ENCODE measurements at places on chromosomes 1 and 21.

DNA sequence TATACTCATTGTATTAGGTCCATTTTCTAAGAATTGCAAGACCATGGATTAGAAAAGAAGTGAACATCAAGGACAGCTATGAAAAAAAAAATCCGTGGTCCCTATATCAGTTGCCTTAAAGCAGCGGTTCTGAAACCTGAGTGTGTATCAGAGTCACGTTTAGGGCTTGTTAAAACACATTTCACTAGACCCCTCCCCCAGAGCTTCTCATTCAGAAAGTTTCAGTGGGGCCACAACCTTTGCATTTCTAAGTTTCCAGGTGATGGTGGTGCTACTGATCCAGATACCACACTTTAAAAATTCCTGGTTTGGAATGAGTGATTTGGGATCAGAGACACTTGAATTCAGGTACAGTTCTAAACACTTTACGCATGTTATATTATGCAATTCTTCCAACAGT, 96.1 kb upstream of the PRMT6 start:
- DNase-seq: no peak

- no peak for DNase-seq
Measured at GRCh38 chr1:100445565-100445964, 92.4 kb upstream of the GPR88 start.

- DNase-seq: no peak
Measured at GRCh38 chr1:22849770-22850169, 122.9 kb downstream of the LACTBL1 start.

GRCh38 chr1:39213511-39214002, 9.1 kb downstream of the MACF1 start:
- no peak for DNase-seq

DNA sequence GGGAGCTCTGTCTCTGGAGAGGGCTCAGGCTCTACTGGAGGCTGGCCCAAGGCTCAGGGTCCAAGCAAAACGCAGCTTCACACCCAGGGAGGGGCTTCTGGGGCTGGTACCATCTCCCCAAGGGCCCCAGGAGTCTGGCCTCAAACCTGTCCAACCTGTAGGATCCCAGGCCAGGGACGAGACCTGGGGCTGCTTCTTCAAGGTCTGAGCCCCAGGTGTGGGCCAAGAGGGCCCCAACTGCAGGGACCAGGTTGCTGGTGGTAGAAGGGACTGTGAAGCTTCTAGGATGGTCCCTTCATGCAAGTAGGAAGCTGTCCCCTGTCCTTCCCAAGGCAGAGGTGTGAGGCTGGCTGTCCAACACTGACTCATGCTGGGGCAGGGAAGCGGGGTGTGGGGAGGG, 7.8 kb upstream of the MMEL1 start:
- no peak for DNase-seq

- DNase-seq: no peak
Measured at GRCh38 chr1:163095213-163095612, 26.1 kb downstream of the RGS4 start.

DNA sequence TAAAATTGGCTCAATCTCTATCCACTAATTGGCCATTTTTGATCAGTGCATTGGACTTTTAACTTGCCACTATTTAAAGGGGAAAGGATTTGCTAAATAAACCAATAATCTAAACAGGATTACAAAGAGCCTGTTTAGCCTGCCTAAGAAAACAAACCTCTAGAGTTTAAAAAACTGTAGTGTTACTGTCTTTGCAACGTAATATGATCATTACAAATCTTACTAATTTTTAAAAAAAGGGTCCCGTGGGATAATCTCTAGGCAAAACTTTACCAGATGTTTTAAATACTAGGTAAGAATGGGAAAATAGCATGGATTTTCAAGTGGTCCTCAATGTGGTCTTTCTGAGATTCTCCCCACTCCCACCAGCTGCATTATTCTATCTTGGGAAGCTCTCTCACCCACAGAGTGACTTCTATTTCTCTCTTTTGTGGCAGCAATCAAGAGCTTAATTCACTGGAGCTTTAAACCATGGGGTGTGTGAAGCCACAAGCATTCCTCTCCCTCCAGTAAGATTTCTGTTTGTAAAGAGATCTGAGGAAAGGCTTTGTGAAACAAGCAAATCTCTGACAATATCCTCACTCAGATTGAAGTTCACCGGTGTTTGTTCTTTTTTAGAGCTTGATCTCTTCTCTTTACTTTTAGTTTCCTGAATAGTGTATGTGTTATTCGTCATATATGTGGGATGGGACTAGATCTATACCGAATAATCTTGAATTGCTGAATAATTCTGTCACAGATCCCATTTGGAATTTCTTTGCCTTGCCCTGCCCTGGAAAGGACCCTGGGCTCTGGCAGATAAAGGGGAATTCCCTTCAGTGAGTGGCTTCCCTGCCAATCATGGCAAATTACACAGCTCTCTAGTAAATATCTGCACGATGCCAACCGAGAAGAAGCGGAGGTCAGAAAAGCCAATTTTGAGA, 132.2 kb downstream of the TLR5 start:
- DNase-seq: no peak

- DNase-seq: no peak
Measured at GRCh38 chr1:184802354-184803179, 47.9 kb upstream of the EDEM3 start.

DNA sequence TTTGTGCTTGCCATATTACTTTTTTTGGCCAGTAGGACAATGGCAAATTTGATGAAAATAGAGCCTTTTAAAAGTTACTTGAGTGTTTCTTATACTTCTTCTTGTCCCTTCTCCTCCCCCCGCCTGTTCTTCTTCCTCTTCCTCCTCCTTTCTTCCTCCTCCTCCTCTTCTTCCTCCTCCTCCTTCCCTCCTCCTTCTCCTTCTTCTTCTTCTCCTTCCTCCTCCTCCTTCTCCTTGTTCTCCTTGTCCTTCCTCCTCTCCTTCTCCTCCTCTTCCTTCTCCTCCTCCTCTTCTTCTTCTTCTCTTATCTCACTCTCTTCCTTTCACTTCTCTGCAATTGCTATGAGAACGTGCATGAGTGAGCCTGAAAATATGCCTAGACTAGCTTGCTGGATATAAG, 466.2 kb upstream of the NR5A2 start:
- no peak for DNase-seq

- DNase-seq: no peak
Measured at GRCh38 chr1:17826165-17826488, 71.0 kb downstream of the ACTL8 start.

- DNase-seq: no peak
Measured at GRCh38 chr1:38117444-38117887, 70.9 kb upstream of the POU3F1 start.
